SHP77 (cell line): ENCODE measurements at places on chromosomes 3 and 15.

GRCh38 chr3:39104961-39105686 lies 2.3 kb downstream of the GORASP1 start:
- DNase-seq, result peak; percentile 34

- DNase-seq, result no peak
These were observed 54.5 kb upstream of the VGLL3 start for GRCh38 chr3:87045473-87045872.

DNA sequence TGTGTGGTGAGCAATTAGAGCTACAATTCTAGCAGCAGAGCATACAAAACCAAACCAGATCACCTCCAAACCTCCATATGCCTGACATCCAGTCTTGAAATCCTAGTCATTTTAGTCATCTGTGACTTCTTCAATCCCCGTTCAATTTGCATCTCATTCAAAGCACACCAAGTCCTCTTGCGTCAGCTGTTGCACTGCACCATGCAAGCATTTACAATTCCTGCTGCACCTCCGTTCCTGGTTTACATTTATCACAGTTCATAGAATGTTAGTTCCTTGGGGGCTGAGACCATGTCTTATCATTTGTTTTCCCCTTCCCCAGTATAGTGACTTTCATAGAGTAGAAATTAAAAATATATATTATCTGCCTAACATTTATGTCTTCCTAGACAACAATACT lies 116.9 kb downstream of the BDH1 start:
- no peak for DNase-seq

DNA sequence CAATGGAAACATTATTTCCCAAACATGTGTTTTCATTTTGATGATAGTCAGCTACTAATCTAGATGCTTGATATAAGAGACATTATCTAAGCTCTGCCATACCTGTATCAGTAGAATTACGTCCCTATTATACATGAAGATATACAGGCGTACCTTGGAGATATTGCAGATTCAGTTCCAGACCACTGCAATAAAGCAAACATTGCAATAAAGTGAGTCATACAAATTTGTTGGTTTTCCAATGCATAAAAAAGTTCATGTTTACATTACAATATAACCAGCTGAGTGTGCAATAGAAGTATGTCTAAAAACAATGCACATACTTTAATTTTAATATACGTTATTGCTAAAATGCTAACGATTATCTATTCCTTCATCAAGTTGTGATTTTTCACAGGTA lies 236.0 kb upstream of the ZNF717 start:
- DNase-seq, result no peak

GRCh38 chr3:126361211-126361610 lies 4.0 kb upstream of the KLF15 start:
- DNase-seq, result no peak

- no peak for DNase-seq
These were observed 85.9 kb downstream of the FAIM start for GRCh38 chr3:138694287-138695007.

- no peak for DNase-seq
These were observed 399.2 kb downstream of the EPHA3 start for GRCh38 chr3:89506462-89507103.

DNA sequence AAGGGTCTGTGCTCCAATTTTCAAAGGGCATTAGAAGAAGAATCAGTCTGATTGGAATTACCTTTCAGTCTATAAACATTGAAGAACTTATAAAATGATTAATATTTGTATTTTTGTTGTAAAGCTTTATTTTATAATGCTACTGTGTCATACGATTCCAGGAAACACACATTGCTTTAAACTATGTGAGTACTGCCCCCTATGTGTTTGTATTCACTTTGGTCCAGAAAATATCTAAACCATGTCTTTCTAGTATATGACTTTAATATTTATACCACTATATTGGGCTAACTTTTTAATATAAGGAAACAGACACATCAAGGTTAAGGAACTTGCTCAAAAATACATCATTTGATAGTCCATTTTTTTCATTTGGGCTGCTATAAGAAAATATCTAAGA lies 3.2 kb upstream of the RIOX2 start:
- no peak for DNase-seq

DNA sequence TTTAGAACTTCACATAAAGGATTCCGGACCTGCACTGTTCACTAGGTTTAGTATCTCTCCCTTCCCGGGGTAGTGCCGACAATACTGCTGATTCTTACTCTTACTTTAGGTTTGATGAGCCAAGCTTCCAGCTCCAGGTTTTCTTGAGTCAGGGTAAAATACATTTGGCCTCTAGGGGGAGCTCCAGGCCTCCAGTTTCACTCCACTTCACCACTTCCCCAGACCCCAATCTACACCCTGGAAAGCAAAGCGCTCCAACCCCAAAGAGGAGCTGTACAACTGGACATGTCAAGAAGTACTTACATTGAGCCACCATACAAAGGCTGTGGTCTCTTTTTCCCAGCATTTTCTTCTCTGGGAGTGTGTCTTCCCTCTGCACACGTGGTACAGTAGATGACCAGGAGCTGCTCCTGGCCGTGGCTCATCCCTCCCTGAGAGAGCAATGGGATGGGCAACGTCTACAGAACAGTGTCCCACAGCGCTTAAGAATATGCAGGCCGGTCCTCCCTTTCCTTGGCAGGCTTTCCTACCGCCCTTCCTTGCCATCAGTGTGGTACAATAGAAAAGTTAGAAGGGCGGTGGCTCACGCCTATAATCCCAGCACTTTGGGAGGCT lies 93.9 kb upstream of the CCDC80 start:
- DNase-seq, result peak; percentile 45

DNA sequence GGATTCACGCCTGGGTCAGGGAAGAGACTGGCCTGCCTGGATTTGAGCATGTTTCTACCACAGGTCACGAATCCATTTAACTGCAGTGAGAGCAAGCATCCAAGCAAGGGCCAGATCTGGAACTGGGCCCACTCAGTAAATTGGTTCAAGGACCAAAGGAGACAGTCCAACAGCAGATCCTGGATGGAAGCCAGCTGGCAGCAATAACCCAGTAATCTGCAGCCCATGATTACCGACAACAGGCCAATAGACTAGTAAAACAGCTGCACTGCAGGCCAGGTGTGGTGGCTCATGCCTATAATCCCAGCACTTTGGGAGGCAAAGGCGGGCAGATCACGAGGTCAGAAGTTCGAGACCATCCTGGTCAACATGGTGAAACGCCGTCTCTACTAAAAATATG lies 11.8 kb downstream of the SAMD7 start:
- DNase-seq, result peak; percentile 74

DNA sequence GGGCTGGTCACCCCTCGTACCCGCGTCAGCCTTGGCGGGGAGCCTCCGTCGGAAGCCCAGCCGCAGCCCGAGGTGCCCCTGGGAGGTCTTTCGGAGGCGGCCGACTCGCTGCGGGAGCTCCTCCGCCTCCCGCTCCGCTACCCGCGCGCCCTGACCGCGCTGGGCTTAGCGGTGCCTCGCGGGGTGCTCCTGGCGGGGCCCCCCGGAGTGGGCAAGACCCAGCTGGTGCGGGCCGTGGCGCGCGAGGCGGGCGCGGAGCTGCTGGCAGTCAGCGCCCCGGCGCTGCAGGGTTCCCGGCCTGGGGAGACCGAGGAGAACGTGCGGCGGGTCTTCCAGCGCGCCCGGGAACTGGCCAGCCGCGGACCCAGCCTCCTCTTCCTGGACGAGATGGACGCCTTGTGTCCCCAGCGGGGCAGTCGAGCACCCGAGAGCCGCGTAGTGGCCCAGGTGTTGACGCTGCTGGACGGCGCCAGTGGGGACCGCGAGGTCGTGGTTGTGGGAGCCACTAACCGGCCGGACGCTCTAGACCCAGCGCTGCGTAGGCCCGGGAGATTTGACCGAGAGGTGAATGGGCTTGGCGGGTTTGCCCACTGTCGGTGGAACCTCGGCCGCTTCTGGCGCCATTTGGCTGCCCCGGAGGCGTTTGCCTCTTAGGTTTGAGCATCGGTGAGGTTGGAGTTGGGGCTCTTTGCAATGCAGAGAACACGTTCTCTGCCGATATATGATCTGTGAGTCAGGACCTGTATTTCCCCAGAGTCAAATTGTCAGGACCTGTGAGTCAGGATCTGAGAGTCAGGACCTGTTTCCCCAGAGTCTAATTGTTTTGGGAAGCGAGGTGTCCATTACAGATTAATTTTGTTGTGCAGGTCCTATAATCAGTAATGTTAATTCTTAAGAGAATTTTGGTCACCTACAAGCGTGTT lies 24.9 kb upstream of the GATM start:
- DNase-seq, result peak; percentile 8

DNA sequence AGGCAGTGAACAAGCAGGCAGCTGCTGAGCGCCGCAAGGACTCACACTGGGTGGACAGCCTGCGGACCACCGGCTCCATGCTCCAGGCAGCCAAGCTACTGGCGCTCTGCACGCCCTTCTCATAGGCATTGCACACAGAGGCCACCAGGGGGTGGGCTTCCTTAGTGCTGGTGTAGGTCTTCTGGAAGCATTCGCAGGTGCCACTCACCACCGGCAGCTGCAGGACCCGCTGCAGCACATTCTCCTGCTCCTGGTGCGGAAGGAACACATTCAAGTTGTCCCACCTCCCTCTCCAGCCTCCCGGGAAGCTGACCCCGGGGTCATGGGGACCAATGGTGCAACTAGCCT lies 6.0 kb downstream of the PLIN1 start:
- DNase-seq, result peak; percentile 78

GRCh38 chr15:72341361-72341760 lies 21.4 kb upstream of the CELF6 start:
- DNase-seq, result peak; percentile 17

- no peak for DNase-seq
These were observed 212.8 kb downstream of the ADAMTS9 start for GRCh38 chr3:64475037-64475436.

- no peak for DNase-seq
These were observed 42.5 kb upstream of the MYO5C start for GRCh38 chr15:52338058-52338457.

GRCh38 chr3:80754969-80755368 lies 987.2 kb upstream of the ROBO1 start:
- no peak for DNase-seq

DNA sequence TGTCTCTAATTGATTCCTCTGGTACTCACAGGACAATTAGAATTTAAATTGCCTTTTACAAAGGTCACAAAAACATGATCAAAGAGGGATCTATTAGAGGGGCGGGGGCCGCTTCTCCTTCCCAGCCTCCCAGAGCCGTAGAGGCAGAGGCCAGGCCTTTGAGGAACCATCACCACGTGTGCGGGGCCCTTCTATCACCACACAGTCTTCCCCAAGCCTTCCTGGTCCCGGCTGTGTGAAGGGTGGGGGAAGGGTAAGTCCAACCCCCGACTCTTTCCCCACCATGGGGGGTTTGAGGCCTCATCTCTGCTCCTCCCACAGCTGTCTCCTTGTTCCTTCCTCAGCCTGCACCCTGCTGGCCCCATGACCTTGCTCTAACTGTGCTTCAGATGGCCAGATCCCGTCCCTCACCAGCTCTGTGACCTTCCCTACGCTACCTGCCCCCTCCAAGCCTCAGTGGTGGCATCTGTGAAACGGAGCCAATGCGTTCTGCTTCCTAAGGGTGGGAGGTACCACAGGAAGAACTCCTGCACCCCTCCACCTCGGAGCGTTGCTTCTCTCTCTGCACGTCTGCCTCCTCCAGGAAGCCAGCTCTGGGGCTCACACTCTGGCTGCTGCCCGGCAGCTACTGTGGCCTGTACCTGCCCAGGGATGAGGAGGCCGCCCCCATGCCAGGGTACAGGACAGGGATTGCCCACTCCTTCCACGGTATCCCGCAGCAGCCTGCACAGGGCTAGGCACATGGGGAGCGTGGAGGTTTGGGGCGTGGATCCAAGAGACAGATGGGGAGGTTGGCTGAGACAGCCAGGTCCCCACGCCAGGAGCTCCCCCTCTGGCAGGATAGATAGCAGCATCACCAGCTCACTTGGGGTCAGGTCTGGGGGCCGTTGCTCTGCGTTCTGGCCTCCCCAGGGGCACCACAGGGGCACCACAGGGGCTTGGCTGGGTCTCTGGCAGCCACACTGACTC lies 83.8 kb downstream of the LINGO1 start:
- no peak for DNase-seq

DNA sequence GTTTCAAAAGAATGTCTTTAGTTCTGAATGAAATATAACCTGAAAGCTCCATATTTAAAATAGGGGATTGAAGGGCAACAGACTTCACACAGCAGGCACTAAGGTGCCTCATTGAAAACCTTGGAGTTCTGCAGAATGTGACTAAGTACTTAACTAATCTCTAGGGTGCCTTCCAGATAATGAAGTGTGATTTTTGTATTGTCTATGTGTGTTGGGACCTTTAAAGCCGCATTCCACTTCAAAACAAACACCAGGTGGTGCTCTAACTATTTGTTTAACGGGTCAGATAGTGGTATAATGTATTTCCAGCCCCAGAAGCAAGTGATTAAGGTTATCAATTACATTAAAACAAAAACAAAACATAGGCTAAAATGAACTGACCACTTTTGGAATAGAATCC lies 28.0 kb downstream of the TFG start:
- DNase-seq, result no peak

DNA sequence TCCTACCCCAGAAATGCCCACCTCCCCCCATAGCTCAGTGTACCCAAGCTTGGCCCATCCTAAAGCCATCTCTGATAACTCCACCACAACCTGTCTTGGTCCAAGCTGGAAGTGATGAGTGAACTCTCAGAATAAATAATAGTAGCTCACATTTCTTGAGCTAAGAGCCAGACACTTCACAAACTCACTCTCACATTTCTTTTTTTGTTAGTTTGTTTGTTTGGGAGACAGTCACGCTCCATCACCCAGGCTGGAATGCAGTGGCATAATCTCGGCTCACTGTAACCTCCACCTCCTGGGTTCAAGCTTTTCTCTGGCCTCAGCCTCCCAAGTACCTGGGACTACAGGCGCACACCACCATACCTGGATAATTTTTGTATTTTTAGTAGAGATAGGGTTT lies 46.2 kb downstream of the LIPC start:
- DNase-seq, result no peak

- no peak for DNase-seq
These were observed 172.1 kb upstream of the LRRN1 start for GRCh38 chr3:3627114-3627513.

DNA sequence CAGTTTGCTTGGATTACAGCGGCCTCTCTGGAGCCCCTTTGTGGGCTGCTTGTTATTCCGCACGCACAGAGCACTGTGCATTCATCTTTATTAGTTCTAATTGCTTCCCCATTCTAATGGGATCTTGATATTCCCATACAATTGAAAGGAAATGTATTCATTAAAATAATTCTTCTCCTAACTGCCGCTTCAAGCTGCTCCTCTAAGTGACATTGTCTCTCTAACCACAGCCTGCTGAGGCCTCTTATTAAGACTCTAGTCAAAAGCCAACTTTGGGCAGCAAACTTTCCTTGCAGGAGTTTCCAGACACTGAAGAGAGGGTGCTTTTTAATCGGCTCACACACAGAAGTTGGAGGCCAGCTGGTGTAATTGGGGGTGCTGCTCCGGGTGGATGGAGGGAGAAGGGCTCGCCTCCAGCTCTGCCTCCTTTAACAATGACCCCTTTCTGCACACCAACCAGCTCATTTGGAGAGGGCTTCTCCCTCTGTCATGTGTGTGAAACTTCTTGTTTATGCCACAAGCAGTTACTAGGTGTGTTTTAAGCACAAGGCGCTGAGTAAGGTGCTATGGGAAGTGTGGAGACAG lies 5.6 kb upstream of the MAGEF1 start:
- DNase-seq, result no peak

- no peak for DNase-seq
These were observed 9.9 kb downstream of the CEP152 start for GRCh38 chr15:48800811-48801455.

GRCh38 chr3:53865732-53866499 lies 16.0 kb downstream of the ACTR8 start:
- no peak for DNase-seq
